ENCODE measurements at places on chromosomes 2 and 18.

DNA sequence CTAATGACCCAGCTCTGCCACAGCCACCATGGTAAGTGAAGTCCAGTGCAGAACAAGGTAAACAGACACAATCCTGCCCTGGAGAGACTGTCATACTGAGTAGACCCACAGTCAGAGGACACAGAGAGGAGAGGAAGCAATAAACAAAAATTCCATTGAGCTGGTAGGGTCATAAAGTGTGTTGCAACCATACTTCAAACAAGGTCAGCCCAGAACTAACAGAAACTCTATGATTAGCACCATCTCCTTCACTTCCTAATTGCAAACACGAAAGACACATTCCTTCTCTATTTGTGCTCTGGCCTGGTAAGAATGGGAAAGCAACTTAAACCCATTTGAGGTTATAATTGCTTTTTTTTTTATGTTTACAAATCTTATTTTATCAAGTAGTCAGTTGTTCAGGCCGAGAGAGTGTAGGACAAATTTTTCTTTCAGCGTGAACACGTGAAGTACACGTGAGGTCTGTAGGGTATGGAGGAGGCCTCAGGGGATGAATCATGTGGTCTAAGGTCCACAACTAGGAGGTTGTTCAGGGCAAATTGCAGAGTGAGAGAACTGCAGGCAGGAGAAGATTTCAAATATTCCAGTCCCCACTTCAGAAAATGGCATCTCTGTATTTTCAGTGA lies 71.4 kb upstream of the GLS start:
- no peak for DNase-seq

GRCh38 chr2:190435031-190435670 lies 27.0 kb downstream of the MFSD6 start:
- DNase-seq: no peak

GRCh38 chr2:150858382-150858781 lies 370.9 kb upstream of the RND3 start:
- no peak for DNase-seq

- no peak for DNase-seq
Observed at GRCh38 chr18:3069671-3070433, 56.9 kb upstream of the LPIN2 start.

DNA sequence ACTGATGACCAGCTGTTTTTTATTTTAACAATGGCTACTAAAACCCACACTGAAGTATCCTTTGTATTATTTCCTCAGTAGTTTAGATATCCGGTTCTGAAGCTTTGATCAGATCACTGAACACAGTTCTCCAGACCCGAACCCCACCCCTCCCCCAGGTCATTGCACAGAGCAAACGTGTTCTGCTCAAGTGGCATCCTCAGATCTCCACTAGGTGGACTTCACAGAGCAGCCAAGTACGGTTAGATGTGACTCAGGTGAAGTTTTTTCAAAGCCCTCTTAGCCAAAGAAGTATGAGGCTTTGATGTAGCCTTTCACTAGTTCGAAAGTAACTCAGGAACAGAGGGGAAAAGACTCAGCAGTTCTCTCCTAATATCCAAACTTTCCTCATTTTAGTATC lies 142.7 kb upstream of the NRP2 start:
- DNase-seq: no peak

DNA sequence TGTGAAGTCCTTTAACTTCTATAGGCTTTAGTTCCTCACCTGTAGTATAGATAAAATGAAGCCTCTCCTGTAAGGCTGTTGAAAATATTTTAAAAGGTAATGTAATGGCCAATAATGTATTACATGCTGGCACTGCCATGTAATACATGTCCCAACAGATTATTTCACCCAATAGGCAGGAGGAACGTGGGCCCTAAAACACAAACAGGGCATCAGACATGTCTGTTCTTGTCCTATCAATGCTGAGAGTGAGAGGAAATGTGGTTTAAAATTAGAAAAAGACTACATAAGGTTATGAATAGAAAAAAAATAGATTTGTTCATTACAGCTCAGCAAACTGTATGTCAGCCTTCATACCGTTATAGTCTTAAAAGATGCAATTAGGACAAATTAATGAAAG lies 492.7 kb upstream of the DDX18 start:
- no peak for DNase-seq

- no peak for DNase-seq
Observed at GRCh38 chr18:10420561-10421352, 33.7 kb upstream of the APCDD1 start.

- DNase-seq: no peak
Observed at GRCh38 chr18:45198526-45198925, 416.8 kb upstream of the SLC14A2 start.

GRCh38 chr2:197377670-197378069 lies 57.2 kb downstream of the SF3B1 start:
- DNase-seq: no peak

- no peak for DNase-seq
Observed at GRCh38 chr2:240419271-240419670, 16.2 kb upstream of the GPC1 start.

GRCh38 chr2:74834792-74835755 lies 1.1 kb downstream of the HK2 start:
- DNase-seq: peak; percentile 23

DNA sequence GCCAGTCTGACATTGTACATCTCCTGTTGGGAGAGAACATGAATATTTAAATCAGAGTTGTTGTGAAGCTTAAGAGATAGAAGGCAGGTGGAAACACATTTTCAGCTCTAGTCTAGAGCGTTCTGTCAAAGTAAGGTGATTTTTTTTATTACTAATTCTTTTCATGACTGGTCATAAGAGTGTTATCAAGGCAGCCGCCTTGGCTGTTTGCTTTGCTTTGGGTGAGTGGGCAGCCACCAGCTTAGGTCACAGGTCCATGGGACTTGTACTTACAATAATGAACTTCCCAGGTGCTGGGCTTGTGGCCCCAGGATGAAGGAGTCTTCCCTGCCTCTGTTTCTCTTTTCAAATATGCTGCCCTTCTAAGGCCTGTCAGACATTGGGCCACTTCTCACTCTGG lies 256.3 kb downstream of the SRBD1 start:
- DNase-seq: no peak

- DNase-seq: no peak
Observed at GRCh38 chr2:232857158-232857563, 12.9 kb upstream of the SNORC start.

DNA sequence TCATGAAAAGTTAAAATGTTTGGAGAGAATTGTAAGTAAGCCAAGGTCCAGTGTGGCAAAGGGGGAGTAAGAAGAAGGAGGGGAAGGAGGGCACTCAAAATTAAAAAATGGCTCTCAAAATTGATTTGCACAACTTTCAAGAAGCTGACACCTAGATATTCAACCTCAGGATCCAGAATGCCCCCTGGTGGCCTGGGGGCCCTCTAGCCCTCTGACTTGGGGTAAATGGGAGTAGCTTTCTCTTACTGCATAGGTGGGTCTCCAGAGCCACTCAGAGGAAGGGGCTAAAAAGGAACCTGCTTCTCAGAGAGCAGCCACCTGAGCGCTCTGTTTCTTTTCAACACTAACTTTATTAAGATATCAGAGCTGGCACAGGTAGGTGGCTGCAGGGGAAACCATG lies 968.5 kb downstream of the BCL11A start:
- no peak for DNase-seq

- no peak for DNase-seq
Observed at GRCh38 chr18:46621871-46622270, 35.1 kb downstream of the LOXHD1 start.

DNA sequence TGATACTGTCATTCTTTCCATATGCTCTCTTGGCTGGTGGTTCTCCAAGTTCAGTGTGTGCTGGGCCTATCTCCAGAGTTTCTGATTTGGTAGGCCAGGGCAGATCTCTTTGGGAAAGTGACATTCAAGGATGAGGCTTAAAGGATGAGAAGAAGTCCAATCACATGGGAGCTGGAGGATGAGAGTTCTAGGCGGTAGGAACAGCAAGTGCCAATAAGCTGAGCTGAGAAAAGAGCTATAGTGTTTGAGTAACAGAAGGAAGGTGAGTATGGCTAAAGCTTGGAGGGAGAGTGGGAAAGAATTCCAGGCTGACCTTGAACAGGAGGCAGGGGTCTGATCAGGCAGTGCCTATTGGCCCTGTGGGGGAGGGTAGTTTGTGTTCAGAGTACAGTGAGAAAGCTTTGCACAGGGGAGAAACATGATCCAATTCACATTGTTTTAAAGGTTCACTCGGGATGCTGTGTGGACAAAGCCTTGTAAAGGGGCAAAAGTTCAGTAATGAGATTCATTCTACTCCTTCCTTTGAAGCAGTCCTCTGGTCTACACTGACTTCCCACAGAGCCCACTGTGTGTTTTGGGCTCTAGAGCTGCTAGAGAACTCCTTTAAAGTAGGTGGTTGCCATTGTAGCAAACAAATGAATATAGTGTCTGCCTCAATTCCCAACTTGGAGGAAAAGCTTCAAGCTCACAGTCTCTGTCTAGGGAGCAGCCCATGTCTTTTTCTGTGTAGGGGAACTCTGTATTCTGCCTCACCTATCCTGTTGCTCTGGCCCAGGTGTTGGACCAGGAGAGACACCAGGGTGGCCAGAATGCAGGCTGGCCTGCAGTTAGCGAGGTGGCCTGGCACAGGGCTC lies 81.8 kb downstream of the FASTKD2 start:
- no peak for DNase-seq

DNA sequence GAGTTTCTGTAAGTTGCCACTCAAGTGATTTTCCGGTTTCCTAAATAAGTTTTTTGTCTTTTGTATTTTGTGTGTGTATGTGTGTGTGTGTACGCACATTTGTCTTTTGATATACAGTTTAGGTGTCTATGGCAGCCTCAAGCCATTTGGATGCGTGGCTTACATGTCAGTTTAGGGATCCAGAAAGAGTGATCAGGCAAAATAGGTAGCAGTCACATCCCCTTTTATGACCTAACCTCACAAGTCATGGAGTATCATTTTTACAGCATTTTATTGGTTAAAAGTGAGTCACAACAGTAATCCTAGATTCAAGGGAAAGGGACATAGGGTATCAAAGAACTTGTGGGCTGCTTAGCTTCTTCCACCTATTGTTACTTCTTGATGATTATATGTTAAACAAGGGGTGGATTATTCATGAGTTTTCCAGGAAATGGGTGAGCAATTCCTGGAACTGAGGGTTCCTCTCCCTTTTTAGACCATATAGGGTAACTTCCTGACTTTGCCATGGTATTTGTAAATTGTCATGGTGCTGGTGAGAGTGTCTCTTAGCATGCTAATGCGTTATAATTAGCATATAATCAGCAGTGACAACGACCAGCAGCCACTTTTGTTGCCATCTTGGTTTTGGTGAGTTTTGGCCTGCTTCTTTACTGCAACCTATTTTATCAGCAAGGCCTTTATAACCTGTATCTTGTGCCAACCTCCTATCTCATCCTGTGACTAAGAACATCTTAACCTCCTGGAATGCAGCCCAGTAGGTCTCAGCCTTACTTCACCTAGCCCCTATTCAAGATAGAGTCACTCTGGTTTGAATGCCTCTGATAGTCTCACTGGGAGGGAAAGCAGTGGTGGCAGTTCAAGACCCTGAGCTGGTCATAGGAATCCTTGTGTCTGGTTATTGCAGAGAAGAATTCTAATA lies 8.6 kb upstream of the SOCS6 start:
- no peak for DNase-seq

DNA sequence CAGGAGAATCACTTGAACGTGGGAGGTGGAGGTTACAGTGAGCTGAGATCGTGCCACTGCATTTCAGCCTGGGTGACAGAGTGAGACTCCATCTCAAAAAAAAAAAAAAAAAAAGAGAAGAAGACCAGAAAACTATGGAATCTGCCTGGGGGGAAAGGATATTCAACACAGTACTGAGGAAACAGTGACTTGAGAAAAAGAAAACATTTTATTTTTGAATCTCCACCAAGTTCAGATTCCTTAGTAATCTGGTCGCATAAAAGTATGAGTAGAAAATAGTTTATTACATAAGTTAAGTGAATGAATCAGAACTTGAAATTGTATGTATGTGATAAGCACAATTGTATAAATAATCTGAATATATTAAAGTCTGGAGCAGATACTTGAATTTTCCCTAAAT lies 13.0 kb upstream of the HAT1 start:
- DNase-seq: no peak

DNA sequence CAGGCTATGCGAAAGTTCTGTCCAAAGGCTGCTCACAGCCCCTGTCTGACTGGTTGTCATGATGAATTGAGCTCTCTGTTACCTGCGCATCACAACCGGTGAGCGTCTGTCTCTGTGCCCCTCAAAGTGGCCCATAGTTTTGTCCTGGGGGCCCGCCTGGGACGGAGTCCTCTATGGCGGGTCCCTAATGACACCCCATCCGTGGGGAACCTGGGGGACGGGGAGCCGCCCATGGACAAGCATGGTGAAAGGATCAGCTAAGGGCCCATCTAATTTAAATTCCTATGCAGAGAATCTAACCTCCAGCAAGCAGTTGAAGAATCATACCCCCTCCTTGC lies 473 bp downstream of the ELMOD3 start:
- no peak for DNase-seq

- DNase-seq: no peak
Observed at GRCh38 chr2:28155627-28156026, 237.0 kb upstream of the FOSL2 start.

GRCh38 chr18:48385596-48385995 lies 23.6 kb downstream of the ZBTB7C start:
- DNase-seq: no peak

DNA sequence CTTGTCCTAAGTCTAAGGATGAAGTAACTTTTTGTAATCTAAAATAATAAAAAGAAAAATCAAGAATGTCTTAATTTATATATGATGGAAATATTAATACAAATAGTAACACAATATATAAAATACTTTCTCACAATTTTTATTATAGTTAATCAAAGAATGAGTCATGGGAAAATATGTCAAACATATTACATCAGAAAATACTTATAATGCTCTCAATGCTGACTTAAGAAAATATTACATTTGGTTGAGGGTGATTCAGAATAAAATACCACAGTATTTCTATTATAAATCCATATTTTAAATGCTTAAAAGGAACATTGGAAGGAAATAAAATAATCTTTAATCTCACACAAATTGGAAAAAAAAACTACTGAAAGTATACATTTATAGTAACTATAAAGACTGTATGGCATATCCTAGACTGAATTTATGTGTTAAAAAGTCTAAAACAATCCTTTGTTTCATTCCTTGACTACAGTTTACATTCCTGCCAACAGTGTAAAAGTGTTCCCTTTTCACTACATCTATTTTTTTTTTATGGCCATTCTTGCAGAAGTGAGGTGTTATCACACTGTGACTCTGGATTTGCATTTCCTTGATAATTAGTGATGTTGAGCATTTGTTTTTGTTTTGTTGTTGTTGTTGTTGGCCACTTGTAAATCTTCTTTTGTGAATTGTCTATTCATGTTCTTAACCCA lies 1573.5 kb upstream of the ACVR2A start:
- DNase-seq: no peak

DNA sequence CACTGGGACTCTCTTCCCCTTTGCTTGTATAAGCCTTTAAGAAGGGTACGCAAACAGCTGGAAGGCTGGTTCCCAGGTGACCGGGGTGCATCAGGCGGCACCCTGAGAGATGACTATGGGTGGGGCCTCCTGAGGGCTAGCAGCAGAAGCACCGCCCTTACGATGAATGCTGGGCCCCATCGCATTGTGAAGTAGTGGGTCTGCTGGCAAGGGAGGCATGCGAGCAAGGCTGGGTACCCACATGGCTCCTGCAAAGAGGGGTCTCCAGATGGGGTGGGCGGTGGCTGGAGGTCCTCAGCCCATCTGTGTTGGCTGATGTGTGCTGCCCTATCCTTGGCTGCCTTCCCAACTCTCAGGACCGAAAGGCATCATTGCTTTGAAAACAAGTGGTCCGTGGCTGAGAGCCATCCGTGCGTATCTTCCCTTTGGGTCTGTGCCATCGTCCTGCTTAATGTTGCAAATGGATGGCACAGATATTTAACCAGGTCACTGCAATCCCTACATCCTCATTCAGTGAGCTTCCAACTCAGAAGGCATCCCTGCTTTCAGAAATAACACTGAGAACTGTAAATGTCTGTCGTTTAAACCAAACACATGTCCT lies 83.5 kb upstream of the GPC1 start:
- peak; percentile 55 for DNase-seq
